ENCODE measurements at places on chromosomes 5 and 9.
A peak's percentile ranks its signal among the peaks of the same experiment; 100 is the strongest.

GRCh38 chr5:140548791-140549190 is 1.3 kb downstream of the EIF4EBP3 start:
- no peak for DNase-seq

- DNase-seq: no peak
Measured at GRCh38 chr9:132037458-132037857, 42.2 kb downstream of the MED27 start.

DNA sequence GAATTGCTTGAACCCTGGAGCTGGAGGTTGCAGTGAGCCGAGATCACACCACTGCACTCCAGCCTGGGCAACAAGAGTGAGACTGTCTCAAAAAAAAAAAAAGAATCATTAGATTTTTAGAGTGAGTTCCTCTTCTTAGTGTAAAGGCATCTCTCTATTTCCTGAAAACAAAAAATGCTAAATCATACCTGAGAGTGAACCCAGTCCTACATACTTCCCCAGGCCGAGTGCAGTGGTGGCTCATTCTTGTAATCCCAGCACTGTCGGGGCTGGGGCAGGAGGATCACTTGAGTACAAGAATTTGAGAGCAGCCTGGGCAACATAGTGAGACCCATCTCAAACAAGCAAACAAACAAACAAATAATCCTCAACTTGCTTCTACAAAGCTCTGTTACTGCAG is 38.2 kb upstream of the LPAR1 start:
- no peak for DNase-seq

DNA sequence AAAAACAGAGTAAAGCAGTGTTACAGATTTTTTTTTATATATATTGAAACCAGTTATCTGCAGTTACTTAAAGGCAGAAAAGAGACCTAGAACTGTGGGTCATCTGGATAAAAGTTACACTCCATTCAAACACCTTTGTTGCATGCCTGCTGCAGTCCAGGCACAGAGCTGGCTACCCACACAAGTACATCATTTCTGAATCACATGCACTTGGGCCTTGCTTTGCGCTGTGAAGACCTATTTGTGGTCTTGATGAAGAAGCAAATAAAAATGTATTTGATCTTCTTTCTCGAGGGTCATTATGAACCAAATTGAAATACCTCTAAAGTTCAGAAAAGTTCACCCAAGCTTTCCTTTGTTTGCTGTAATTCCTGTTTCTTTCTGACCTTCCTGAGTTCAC is 503.0 kb upstream of the ZNF608 start:
- no peak for DNase-seq

- no peak for DNase-seq
Measured at GRCh38 chr5:154753792-154754191, 1.4 kb upstream of the LARP1 start.

DNA sequence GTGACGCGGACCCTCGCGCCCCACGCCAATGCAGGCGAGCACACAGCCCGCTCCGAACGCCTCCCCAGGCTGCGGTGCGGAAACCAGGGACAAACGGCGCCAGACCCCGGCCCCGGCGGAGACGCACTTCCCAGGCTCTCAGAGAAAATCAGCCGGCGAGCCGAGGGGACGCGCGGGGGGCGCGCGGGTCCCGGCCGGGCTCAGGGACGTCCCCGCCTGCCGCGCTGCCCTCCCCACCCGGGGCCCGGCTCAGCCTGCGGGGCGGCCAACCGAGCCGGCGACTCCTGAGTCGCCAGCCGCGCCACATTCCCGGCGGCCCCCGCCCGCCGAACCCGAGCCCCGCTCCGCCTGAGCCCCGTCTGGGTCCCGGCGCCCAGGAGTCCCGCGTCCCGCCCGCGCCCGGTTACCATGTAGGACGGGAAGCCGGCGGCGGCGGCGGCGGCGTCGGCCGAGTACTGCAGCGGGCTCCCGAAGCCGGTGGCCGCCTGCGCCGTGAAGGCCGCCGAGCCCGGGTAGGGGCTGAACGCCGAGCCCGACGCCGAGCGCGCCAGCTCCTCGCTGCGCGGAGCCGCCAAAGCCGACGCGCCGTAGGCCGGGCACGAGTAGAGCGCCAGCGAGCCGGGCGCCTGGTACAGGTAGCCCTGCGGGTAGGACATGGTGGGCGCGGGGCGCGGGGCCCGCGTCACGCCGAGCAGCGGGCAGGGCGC is 566 bp downstream of the IRX2 start:
- DNase-seq: no peak

DNA sequence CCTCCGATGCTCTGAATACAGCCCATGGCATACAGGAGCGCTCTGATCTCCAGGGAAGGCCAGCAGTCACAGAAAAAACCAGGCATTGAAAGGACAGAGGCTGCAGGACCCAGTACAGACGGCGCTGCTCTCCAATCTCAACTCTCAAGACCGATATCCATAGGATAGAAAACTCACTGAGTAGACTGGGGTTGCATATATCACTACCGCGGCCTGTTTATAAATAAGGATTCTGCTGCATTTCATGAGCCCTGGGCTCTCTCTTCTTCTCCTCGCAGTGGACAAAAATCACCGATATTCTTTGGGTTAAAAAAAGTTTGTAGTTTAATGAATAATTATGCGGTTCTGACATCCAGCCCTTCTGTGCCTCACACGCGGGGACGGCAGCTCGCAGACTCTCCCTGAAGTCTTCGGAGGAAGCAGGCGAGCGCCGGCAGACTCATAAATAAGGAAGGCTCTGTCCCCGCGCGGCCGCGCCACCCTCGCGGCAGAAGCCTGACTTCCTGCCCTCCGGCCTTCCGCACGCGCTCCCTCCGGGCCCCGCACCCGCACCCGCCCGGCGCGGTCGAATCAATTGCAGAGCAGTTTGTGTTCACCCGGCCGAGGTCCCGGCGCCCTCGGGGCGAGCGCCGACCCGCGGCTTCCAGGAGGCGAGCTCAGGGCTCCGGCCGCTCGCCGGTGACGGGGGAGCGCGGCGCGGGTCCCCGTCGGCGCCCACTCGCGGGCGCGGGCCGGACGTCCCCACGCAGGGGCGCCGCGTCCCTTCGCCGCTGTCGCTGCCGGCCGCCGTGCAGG is at the start of gene FAM78A:
FAM78A (minus strand) TSS at position 417 of the 795 bp plus-strand sequence; CDS start at position 86, 331 bp downstream.
- DNase-seq: peak; percentile 51

DNA sequence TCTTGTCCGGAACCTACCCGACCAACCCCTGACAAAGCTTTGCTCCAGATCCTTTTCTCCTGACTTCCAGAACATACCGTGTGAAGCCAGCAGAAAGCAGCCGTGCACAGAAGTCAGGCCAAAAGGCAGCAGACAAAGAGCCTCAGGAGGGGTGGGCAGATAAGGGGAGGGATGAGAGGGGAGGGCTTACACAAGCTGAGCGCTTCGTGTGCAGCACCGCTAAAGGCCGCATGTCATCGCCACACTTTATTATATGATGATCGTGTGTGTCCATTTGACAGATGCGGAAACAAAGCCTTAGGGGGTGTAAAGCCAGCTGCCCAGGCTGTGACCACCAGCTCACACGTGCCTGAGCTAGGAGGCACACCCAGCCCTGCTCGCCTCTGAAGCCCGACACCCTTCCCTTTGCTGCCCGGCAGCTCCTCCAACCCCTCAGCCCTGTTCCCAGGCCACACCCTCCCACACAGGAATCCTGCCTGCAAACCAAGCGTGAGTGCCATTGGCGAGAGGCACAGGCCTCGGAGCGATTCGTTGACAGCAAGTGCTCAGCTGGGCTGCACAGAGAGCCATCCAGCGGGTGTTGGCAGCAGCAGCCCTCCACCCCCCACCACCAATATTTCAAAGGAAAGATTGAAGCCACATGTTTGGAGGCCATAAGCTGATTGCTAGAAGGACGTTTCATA is 170.5 kb upstream of the SMIM23 start:
- peak; percentile 60 for DNase-seq

DNA sequence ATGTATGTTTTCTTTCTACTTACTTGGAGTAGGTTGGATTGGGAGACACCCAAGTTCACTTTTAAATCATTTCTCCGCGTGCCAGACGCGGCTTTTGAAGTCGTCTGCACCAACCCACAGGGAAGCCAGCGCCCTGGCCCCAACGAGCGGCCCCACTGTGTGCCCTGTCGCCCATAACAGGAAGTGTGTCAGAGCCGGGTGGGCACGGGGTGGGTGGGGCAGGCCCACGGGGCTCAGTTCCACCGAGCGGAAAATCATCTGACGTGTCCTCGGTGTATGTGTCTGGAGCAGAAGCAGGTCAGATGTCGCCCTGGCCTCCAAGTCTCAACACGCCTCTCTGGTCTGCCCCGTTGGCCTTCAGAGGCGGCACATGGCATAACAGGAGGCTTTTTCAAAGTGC is 22.7 kb upstream of the SMIM23 start:
- no peak for DNase-seq

DNA sequence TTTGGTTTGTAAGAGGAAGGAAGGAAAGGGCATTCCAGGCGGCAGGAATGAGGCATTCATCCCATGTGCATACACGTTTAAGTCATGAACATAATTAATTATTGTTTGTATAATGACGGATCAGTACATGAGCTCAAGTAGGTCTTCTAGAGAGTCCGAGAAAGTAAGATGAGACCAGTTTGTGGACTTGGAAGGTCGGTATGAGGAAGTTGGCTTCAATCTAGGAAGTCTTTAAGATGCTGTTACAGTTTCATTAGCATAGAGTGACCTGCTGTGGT is 2.1 kb downstream of the GTF3C4 start:
- no peak for DNase-seq

DNA sequence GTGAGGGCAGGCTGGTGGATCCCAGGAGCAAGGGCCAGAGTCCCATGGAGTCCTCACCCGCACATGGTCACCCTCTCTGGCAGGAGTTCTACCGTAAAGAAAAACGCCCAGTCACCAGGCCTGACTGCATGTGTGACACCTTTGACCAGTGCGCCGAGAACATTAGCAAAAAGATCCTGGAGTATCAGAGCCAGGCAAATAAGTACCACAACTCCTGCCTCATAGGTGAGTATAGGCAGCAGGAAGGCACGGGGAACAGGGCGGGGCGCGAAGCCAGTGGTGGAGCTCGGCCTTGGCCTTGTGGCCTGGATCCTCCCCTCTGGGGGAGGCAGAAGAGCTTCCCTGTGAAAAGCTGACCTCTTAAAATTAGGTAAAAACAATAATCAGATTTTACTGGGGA is 45.4 kb upstream of the TDRD7 start:
- DNase-seq: no peak

DNA sequence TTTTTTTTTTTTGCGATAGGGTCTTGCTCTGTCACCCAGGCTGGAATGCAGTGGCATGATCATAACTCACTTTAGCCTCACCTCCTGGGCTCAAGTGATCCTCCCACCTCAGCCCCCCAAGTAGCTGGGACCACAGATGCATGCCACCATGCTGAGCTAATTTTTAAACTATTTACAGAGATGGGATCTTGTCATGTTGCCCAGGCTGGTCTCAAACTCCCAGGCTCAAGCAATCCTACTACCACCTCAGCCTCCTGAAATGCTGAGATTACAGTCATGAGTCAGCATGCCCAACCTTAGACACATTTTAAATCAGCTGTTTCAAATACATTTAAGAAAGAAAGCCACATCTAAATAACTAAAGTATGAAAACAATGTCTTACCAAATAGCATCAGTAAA is 439.0 kb downstream of the EBF1 start:
- no peak for DNase-seq

GRCh38 chr5:147629196-147629595 is 119.3 kb upstream of the DPYSL3 start:
- DNase-seq: no peak

DNA sequence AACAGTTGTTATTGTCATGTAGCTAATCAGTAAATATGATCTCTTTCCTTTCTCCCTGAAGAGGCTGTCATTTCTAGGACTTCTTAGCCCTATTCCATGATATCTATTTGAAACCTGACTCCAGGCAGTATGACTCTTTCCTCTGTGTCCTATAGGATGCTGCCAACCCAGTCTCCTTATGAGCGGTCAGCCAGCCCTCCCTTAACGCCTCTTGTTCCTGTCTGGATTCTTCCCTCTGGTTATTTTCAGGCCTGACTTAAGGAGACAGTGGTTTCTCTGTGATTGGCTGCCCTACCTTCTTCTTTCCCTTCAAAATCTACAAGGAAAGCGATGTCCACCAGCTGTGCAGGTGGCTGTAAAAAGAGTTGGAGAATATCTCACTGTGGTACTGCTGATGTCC is 19.4 kb upstream of the C5orf63 start:
- no peak for DNase-seq

GRCh38 chr5:132489871-132490483 is 596 bp downstream of the IRF1 start:
- peak; percentile 45 for DNase-seq

DNA sequence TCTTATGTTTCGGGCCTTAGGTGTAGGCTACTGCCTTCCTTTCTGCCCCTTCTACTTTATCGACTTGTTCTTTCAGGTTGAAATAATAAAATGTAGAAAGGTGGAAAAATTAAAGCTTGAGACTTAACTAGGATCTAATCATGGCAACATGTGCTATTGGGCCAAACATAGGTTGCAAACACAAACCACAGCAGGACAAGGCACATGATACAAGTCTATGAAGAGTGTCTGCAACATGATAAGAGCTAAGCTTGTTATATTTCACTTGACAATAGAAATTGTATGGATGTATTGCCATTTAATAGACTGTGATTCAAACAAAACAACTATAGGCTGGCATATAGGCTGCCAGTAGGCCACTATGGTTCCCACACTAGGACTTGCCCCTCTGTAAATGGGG is 1.7 kb upstream of the ERAP2 start:
- DNase-seq: no peak

GRCh38 chr5:58542709-58543108 is 40.2 kb upstream of the RAB3C start:
- DNase-seq: no peak

GRCh38 chr5:82785456-82785855 is 291.7 kb downstream of the TMEM167A start:
- no peak for DNase-seq

- no peak for DNase-seq
Measured at GRCh38 chr5:104859437-104859836, 1296.8 kb upstream of the NUDT12 start.

Data from WTC11 (cell line).